Naive thymus-derived CD8-positive, alpha-beta T cell (primary cell): ENCODE measurements at places on chromosomes 7 and 10. TPM values are rescaled to one million over a fixed set of nuclear protein-coding genes. Genes with fewer than 3 reads are reported as not detected.

STEAP4 gene
- total RNA-seq: not detected

CCL24 gene
- total RNA-seq: not detected

TET1 gene
- total RNA-seq: 3.2 TPM

DNA sequence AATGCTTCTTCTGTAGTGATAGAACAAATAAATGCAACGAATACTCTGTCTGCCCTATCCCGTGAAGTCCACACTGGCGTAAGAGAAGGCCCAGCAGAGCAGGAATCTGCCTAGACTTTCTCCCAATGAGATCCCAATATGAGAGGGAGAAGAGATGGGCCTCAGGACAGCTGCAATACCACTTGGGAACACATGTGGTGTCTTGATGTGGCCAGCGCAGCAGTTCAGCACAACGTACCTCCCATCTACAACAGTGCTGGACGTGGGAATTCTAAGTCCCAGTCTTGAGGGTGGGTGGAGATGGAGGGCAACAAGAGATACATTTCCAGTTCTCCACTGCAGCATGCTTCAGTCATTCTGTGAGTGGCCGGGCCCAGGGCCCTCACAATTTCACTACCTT is 45.8 kb downstream of the FIGNL1 start:
- no peak for DNase-seq

GRCh38 chr7:124426621-124427020 is 339.0 kb downstream of the GPR37 start:
- no peak for DNase-seq

DNA sequence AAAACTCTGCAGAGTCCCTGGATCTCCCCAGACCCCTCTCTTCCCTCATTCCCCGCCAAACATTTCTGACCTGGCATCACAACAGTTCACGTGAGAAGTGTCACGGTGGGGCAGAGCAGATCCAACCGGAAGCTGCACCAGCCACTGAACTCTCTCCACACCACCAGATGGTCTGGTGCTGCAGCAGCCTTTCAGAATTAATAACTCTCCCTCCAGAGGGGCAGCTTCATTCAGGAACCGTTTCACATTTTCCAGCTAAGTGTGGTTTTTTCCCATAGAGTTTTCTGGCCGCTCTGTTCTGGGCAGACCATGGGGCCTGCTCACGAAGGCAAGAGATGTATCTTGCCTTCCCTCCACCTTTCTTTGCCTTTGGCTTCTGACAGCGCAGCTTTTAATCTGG is 486.7 kb upstream of the GALNT17 start:
- DNase-seq: no peak

DNA sequence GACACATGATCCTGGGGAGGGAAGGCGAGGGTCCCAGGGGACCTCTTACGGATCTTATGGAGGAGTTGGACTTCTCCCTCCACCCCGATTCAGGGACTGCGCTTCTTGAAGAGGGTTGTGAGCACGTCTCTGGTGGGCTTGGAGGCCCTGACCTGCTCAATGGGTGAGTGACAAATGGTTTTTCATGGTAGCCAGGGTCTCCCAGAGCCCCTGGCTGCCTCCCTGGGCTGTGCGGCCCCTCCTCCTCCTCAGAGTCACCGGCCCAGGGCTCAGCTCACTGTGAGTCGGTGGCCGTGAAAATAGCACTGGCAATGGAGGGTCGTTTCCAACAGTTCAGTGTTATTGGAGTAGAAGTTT is 26.6 kb downstream of the INPP5A start:
- DNase-seq: no peak

- no peak for DNase-seq
Observed at GRCh38 chr7:53119514-53119941, 84.1 kb downstream of the POM121L12 start.

DNA sequence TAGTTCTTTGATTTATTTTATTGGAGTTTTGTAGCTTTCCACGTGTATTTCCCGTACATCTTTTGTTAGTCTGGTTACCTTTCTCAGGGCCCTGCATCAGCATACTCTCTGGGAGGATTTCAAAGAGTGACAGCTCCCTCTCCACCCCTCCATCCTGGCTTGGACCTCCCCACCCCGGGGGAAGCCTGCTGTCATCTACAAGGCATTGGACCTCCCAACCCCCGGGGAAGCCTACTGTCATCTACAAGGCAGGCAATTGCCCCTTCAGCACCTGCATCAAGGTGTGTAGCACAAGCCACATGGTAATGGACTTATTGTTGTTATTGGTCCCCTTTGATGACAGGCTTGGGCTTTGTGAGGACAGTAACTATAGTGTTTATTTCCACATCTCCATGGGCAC is 390.1 kb downstream of the TCERG1L start:
- no peak for DNase-seq

DNA sequence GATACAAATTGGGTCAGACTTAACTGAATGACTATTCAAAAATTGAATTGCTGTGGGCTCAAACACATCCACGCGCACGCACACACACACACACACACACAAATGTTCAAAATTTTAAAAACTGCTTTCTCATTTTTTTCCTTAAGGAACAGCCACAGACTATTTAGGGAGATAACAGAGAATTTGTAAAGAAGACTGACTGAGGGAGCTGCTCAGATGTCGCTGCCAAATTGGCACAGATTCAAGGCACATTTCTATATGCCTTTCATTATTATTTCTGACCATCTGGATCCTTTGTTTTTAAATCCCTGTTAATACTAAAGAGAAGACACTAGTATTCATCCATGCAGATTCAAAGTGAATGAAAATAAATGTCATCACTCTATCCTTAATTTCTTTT is 154.8 kb downstream of the DGKB start:
- DNase-seq: no peak

GRCh38 chr10:93476756-93477155 is 5.4 kb downstream of the MYOF start:
- DNase-seq: no peak

- no peak for DNase-seq
Observed at GRCh38 chr10:93346108-93346507, 136.0 kb downstream of the MYOF start.

GRCh38 chr10:67079126-67079525 is 153.3 kb downstream of the LRRTM3 start:
- DNase-seq: no peak

- no peak for DNase-seq
Observed at GRCh38 chr10:29378106-29378505, 89.2 kb downstream of the LYZL1 start.

DNA sequence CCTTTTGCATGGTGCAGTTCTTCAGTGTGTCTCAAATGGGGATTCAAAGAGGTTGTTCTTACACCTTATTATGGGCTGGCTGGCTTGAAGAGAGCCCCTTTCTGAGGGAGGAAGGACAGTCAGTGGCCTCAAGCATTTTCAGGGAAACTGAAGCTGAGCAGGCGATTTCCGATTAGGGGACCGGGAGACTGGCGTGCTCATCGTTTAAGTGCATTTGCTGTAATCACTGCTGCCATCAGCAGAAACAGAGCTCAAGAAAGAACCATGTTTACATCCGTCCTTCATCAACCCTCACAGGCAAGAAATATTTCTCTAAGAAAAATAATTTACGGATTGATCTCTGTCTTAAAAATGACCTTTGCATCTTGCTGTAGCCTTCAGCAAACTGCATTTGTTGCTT is 32.2 kb downstream of the DNAJB6 start:
- no peak for DNase-seq

DNA sequence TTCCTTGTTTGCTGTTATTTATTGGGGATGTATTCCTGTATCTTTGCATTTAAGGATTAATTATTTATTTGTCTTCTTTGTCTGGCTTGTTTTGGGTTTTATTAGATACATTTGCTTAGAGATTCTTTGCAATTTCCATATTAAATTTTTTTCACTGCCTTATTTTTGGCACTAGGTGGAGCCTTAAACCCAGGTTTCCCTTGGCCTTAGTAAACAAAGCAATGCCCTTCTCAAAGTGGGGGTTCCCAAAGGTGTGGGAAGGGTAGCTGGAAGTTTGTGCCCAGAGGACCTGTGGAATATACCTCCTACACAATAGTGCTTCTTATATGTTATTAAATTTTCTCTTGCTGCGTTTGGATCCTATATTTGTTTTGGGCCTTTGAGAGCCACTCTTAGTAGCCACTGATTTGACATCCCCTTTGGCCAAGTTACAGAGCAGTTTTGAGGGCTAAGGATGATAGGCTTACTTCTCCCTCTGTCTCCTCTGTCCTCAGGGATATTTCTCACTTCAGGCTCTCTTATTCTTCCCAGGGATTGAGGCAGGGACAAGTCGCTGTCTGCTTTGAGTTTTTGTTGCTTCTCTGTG is 162.3 kb downstream of the ITGB1 start:
- DNase-seq: peak; percentile 36

GRCh38 chr10:117666166-117666565 is 123.6 kb downstream of the EMX2 start:
- DNase-seq: no peak
